Activated CD4-positive, alpha-beta T cell treated with anti-CD3 and anti-CD28 coated beads for 36 hours (primary cell): ENCODE measurements at places on chromosomes 13 and 19.

GRCh38 chr13:85287528-85287927 is 511.7 kb downstream of the SLITRK6 start:
- no peak for DNase-seq

GRCh38 chr13:25881136-25881926 is 170.5 kb downstream of the SHISA2 start:
- DNase-seq = no peak

- DNase-seq = no peak
Observed at GRCh38 chr13:18943721-18944391, 237.8 kb downstream of the TUBA3C start.

DNA sequence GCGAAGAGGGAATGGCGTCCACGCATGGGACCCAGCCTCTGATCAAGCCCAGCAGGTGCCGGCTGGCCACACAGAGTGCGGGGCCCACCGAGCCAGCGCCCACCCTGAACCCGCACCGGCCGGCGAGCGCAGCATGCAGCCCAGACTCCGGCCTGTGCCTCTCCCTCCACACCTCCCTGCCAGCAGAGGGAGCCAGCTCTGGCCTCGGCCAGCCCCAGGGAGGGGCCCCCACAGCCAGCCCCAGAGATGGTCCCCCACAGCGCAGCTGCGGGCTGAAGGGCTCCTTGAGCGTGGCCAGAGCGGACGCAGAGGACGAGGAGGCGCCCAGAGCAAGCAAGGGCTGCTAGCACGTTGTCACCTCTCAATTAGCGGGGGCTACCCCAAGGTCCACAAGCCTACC is 904.5 kb downstream of the SLITRK6 start:
- no peak for DNase-seq

- no peak for DNase-seq
Observed at GRCh38 chr13:36806102-36806501, 12.9 kb upstream of the RFXAP start.

DNA sequence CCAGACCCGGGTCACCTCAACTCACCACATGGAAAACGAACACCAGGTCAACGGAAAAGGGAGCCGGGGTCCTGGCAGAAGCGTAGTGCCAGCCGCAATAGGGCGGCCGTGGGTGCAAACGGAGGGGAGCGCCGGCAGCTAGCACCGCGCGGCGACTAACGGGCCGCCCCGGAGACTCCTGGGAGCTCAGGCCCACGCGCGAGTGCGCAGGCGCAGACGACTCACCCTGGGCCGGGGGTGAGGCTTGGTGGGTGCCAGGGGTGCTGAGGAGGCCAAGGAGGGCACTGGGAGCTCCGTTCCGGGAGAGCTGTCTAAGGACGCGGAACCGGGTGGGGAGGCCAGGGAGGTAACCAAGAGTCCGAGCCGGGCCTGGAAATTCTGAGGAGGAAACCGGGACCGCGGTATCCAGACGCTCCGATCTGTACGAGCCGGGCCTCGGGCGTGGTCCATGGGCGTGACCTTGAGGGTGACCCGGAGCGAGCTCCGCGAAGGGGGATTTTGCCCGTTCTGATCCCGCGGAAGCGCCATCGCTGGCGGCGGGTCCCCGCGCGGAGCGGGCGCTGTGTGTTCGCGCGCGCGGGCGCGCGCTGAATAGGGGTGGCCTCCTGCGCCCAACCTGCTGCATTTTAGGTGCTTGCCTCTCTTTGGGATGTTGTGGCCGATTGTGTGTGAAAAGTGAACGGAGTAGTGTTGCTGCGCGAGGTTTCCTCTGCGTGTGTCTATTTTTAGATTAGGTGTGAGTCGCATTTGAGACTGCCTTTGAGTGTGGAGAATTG is at the start of gene ZNF382:
Gene ZNF382, plus strand, starts transcription at position 213 of the 776 bp plus-strand sequence. CDS start 4,602 bp downstream, outside the sequence.
- DNase-seq = peak; percentile 94

DNA sequence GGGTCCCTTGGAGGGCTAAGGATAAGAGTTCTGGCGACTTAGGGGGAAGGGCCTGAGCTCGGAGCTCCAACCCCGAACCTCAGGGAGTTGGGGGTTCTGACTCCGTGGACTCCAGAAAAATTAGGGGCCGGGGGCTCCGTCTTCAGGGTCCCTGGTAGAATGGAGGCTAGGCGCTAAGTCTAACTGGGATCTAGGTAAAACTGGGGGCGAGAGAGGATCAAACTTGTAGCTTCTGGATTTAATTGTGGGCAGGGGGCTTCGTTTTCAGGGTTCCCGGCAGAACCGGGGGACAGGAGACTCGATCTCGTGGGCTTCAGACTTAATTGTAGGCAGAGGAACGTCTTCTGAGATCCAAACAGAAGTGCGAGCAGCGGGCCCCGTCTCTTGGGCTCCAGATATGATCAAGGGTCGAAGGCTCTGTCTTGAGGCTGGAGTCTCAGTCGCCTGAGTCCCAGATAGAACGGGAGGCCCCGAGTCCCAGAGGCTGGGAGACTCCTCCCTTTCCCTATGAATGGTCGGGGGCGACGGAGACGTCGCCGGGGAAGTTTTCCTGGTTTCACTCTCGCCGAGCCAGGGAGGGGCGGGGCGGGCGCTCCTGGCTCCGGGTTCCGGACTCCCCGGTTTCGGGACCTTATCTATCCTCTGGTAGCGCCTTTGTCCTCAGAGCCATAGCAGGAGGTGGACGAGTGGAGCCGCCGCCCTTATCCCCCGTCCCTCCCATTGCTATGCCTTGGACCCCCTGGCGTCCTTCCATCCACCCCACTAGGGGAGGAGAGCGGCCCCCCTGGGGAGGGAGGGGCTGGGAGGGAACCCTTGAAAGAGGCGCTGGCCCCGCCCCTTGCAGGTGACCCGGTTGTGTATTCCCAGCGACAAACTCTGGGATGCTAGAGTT is 1.3 kb downstream of the NECTIN2 start:
- DNase-seq = peak; percentile 17

DNA sequence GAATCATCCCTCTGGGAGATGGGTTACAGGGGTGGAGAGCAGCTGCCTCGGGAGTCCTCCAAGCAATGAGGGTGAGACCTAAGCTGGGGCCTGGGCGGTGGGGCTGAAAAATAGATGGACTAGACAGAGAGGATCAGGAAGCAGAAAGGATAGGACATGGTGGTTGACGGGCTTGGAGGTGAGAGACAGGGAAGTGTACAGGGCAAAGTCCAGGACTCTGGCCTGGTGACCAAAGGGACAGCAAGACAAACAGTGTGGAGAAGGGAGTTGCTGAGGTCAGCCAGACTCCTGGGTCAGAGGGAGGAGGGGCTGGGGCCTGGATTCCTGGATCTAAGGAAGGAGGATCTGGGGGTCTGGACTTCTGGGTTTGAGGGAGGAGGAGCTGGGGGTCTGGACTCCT is 5.5 kb downstream of the PHLDB3 start:
- no peak for DNase-seq

- peak; percentile 24 for DNase-seq
Observed at GRCh38 chr19:31372246-31372781, 23.1 kb upstream of the TSHZ3 start.

- no peak for DNase-seq
Observed at GRCh38 chr13:88863116-88863515, 1191.9 kb downstream of the SLITRK5 start.

DNA sequence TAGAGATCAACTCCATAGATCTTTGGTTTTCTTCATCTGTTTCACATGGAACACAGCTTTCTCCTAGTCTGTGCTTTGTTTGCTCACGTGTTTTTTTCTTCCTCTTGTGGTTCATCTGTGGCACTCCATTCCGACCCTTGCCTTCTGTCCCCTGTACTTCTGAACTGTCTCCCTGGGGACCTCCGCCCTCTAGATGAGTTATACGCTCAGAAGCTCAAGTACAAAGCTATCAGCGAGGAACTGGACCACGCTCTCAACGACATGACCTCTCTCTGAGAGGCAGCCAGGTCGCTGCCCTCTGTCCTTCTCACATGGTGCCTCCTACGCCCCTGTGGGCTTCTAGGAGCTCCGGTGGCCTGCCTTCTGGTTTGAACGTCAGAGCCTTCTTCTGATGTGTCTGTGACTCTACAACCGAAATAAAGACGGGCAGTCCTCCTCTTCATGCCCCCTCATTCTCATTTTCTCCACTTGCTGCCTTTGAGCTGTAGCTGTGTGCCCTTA is 16.6 kb upstream of the RAB8A start:
- DNase-seq = peak; percentile 57

DNA sequence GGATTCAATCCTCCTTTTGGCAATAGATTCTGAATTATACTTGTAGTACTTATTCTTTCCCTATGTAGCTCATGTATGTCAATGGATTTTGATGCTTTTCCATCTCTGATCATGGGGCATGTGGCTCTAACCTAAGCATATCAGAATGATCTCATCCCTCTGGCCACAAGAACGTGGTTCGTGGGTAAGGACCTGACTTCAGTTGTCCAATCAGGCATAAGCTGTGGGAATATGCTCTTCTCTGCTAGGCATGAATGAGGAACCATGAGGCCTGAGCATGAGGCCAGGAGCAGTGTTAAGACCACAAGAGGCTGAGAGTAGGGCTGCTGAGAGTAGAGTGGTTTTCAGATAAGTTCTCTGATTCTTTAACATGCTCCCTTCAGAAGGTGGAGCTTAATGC is 292.4 kb upstream of the TSHZ3 start:
- DNase-seq = no peak

GRCh38 chr13:89361909-89362308 is 1690.7 kb downstream of the SLITRK5 start:
- no peak for DNase-seq

GRCh38 chr13:41284512-41285288 is 21.3 kb upstream of the MTRF1 start:
- DNase-seq = no peak

GRCh38 chr13:106291006-106291405 is 244.5 kb downstream of the EFNB2 start:
- no peak for DNase-seq

DNA sequence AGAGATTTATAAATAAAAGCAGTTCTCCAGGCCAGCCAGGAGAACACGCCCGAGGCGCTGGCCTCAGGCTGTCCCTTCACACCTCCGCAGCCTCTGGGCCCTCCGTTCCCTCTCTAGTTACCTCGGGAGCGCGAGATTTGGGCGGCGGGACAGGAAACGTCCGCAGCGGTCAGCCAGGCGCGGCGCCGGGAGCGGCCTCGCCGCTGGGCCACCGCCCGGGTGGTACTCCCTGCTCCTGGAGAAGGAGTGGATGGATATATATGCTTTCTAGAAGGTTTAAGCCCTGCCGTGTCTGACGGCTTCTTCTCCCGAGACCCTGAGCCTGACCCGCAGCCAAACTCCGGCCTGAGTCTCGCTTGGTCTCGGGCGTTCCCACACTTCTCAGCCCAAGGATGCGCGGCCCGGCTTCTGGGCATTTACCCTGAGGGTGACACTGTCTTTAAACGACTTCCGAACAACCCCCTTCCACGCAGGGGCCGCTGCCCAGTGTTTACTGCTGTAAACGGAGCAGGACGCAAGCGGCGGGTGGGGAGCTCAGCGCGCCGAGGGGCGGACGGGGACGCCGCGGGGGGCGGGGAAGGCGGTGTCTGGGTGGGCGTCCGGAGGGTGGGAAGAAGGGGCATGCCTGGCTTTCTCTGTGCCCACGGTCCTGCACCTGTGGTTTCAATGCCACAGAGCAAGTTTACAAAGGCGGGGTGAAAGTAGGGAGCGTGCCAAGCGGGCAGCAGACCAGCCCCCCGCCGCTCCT is 2.0 kb upstream of the ZIC2 start:
- peak; percentile 27 for DNase-seq

GRCh38 chr13:108781312-108781711 is 151.9 kb downstream of the MYO16 start:
- no peak for DNase-seq

DNA sequence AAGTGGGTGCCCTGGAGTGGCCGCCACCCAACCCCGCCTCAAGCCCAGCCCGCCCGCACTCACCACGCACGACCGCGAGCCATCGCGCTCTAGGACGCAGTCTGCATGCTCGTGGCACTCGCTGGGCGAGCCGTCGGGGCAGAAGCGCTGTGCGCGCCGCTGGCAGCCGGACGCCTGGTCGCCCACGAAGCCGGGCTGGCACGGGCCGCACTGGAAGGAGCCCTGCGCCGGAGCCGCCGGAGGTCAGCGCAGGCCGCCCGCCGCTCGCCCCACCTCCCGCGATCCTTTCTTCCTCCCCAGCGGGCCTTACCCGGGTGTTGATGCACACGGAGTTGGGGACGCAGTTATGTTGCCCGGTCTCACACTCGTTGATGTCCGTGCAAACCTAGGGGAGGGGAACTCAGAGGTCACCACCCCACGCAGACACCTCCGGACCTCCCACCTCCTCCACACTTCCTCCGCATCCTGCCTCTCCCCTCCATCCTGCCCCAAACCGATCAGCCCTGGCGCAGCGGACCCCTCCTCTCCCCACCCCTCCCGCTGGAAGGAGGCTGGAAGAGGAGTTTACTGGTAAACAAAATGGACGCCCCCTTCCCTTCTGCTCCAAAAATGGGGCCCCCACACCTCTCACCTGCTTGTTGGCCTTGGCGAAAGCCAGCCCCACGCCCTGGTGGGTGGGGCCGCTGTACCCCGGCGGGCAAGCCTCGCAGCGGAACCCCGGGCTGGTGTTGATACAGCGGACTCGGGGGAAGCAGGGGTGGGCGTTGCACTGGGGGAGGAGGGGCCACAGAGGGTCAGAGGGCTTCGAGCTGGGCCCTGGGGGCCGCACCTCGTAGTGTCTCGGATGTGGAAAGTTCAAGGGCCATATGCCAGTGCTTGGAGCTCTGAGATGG is 2.3 kb downstream of the COMP start:
- no peak for DNase-seq

DNA sequence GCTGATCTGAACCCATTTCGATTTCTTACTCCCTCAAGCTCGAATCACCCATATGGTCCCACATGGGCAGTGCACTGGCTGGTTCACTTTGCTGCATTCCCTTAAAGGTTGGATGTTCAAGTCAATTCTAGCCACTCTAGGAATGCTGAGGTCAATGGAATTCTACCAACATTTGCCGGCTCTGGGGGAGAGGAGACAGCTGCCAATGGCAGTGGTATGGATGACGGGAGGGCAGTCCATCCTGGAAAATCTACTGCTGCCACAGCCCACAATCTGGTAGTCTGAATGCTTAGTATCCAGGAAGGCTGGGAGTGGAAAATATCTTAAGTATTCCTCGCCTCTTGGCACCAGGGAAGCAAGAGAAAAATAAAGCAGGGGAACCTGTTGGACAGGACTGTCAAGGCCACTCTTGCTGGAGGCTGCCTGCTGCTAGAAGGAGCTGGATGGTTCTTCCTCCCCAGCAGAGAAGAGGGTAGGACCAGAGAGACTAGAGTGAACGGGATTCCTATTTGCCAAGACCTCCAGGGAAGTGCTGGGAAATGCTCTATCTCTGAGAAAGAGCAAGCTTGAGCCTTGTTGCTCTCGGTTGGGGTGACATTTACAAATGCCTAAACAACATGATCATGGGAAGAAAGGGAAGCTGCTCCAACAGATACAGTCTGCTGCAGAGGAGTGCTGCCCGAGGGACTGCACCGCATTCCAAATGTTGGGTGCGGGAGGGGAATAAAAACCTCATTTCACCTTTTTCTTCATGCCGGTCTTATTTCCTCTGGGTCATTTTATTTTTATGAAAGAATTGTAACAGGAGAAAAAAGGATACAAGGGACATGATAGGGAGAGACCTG is 20.7 kb upstream of the HMGB1 start:
- no peak for DNase-seq

DNA sequence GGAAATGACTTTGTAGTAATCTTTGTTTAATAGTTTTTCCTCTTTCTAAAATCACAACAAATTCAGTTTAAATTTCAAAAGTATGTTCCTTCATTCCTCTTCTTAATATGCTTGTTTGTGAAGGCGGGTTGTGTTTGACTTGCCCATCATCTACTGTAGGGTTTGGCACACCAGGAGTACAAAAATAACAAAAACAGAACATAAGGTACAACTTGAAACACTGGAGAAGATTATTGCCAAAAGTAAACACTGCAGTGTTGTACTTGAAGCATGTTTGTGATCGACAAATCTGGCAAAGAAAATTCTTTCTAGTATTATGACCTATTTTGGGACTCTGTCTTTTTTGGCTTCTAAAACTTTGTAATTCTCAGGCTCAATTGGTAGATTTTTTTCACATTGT is 518.6 kb downstream of the SLITRK5 start:
- no peak for DNase-seq
